ENCODE measurements at places on chromosomes 5 and 9. TPM values are rescaled to one million over a fixed set of nuclear protein-coding genes. Genes with fewer than 3 reads are reported as not detected.

GRCh38 chr5:33422191-33422590 lies 18.6 kb upstream of the TARS1 start:
- DNase-seq = no peak

DNA sequence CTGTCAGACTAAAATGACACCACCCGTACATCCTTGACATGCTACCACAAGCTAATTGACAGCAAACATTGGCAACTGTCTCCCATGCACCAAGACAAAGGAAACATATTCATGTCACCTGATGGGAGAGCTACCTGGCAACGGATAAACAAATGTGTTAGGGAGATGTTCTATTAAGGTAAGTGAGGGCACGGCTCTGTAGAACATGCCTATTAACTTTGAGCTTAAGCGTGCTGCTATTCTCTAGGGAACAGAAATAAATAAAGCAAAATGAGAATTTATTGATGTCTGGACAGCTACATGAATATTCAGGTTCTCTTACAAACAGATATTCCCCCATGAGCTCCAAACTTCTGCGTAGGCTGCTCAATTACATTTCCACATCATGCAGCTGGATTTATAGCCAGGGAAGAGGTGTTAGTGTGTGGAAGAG lies 361.4 kb upstream of the RFX3 start:
- DNase-seq = no peak

DNA sequence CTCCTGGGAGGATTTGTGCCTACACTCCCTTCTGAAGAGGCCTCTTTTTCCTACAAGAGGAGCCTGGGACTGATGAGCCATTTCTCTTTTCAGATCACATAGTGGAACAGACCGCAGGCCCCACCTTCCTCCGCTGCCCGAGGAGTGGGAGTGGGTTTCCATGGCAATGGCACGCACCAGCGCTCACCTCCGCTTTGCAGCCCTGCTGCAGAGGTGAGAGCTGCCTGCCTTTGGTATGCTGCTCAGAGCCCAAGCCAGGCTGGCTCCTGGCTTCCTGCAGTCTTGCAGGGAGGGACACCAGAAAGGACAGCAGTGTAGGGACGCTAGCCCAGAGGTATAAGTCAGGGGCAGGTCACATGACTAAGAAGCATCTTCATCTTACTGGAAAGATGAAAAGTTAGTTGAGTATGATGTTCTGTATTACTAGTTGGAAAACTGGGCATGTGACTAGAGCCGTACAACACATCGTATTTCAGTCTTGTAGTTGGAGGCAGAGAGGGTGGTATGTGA lies 12.4 kb downstream of the PTTG1 start:
- DNase-seq = no peak

Gene HAPLN1
- 0.29 TPM for total RNA-seq

- peak; percentile 28 for DNase-seq
These were observed 90.8 kb upstream of the IRX4 start for GRCh38 chr5:1973391-1974013.

Gene OR2V1
- total RNA-seq = not detected

DNA sequence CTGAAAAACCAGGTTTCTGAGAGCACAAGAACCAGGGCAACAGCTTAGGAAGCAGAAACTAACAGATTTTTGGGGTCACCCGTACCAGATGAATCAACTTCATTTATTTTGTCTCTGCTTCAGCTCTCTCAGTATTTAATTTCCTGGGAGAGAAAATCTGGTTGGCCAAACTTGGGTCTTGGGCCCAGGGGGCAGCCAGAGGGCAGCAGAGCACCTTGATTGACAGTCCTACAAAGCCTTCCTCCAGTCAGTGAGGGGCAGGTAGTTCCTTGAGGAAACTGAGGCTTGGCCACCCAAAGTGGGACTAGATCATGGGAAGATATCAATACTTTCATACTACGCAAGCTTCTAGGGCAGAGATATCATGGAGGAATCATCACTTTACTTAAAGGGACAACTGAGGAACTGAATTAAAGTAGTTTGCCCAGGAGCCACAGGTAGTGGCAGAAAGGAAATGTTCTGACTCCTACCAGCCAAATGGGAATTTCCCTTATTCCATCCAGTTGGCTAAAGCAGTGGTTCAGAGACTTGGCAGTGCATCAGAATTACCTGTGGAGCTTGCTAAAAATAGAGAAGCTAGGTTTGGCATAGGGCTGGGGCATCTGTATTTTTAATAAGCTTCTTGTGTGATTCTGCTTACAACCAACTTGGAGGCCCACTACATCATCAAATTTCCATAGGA lies 21.5 kb upstream of the ARHGAP26 start:
- DNase-seq = no peak

GRCh38 chr5:78621291-78621738 lies 27.3 kb downstream of the LHFPL2 start:
- DNase-seq = no peak

GRCh38 chr9:6655036-6655435 lies 9.5 kb upstream of the GLDC start:
- DNase-seq = no peak

DNA sequence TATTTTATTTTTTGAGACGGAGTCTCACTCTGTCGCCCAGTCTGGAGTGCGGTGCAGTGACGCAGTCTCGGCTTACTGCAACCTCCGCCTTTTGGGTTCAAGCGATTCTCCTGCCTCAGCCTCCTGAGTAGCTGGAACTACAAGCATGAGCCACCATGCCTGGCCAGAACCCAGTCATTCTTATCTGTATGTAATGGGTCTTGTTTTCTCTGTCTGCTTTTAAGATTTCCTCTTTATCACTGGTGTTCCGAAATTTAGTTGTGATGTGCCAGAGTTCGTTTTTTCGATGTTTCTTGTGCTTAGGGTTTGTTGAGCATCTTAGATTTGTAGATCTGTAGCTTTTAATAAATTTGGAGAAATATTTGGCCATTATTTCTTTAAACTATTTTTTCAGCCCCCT lies 19.2 kb downstream of the SLC25A25 start:
- no peak for DNase-seq

DNA sequence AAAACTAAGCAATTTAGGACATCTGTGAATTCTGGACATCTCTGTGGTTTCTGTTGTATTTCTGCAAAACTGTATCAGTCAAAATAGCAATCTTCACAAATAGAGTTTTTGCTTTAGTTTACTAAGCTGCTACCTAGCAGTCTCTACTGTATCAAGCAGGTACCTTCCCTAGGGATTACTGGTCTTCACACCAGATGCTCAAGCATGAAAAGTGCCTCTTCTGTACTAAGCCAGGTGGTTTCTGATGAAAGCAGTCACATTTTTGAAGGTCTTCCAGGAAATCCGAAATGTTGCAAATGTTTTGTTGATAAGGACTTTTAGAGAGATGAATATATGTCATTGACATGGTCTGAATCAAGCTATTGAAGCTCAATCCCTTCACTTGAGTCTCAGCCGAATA lies 540.0 kb downstream of the KCTD16 start:
- no peak for DNase-seq

Gene DAB2IP
- total RNA-seq = 41.7 TPM

Gene GRM6
- total RNA-seq = not detected

- no peak for DNase-seq
These were observed 211.8 kb upstream of the TBCA start for GRCh38 chr5:77987988-77988387.

Measured in right cardiac atrium (tissue), 5 donors.